Mesendoderm (in vitro differentiated cells): ENCODE measurements at places on chromosomes 7 and 10.

- no peak overlapping the region for H3K4me3 ChIP-seq
- H3K27ac ChIP-seq, result no peak overlapping the region
- no peaks in the 10 kb centered on the region for H3K27me3 ChIP-seq
- H3K4me1 ChIP-seq, result no peaks in the 10 kb centered on the region
- peaks cover 6% of the 10 kb centered on the region for H3K36me3 ChIP-seq
Measured at GRCh38 chr10:70552586-70552985, 50.0 kb downstream of the PRF1 start.

GRCh38 chr10:14052931-14053330 lies 277.8 kb downstream of the FRMD4A start:
- H3K4me3 ChIP-seq, result no peak overlapping the region
- no peaks in the 10 kb centered on the region for H3K36me3 ChIP-seq
- H3K4me1 ChIP-seq, result no peaks in the 10 kb centered on the region
- no peak for DNase-seq

- H3K4me3 ChIP-seq, result no peak overlapping the region
- H3K27ac ChIP-seq, result no peak overlapping the region
- no peaks in the 10 kb centered on the region for H3K27me3 ChIP-seq
- H3K36me3 ChIP-seq, result no peaks in the 10 kb centered on the region
- DNase-seq, result no peak
Measured at GRCh38 chr10:70169011-70169410, 1.3 kb downstream of the SAR1A start.

GRCh38 chr7:64574540-64575099 lies 11.7 kb upstream of the ZNF680 start:
- no peak overlapping the region for H3K27ac ChIP-seq
- H3K4me3 ChIP-seq, result peak overlapping the region; percentile 18
- DNase-seq, result peak; percentile 77

GRCh38 chr10:59907537-59907917 lies 1.2 kb upstream of the CCDC6 start:
- H3K27ac ChIP-seq, result no peak overlapping the region
- H3K4me1 ChIP-seq, result peaks cover 7% of the 10 kb centered on the region
- H3K36me3 ChIP-seq, result no peaks in the 10 kb centered on the region
- no peaks in the 10 kb centered on the region for H3K27me3 ChIP-seq

DNA sequence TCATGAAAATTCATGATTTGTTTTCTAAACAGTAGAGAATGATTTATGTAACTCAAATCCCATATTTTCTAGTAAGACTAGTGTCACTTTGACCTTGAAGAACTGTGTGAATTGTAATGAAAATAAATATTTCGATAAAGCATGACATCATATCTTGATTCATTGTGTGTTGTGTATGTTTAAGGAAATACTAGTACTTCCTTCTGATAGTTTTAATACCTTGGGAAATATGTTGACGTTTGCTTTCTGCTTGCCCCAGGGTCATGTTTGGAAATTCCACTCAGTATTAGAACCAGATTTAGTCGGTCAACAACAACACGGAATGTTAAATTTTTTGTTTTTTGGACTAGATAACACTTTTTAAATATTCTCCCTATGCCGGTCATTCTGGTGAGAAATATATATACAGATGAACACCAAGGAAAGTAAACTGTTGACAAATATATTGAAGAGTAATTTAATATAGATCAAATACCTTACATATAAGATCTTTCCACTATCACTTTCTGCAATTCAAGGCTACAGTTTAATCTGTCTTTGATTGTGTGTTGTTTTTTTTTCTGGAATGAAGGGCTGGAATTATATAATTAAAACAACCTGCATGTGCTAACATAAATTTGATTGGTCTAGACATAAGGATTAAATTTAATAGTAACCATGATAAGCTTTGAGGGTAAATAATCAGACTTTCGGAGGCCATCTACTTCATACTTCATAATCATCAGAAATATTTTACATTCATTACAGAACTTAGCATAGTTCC lies 126.2 kb downstream of the MDFIC start:
- H3K36me3 ChIP-seq, result no peaks in the 10 kb centered on the region
- no peak for DNase-seq
- no peak overlapping the region for H3K27ac ChIP-seq
- no peak overlapping the region for H3K4me3 ChIP-seq

DNA sequence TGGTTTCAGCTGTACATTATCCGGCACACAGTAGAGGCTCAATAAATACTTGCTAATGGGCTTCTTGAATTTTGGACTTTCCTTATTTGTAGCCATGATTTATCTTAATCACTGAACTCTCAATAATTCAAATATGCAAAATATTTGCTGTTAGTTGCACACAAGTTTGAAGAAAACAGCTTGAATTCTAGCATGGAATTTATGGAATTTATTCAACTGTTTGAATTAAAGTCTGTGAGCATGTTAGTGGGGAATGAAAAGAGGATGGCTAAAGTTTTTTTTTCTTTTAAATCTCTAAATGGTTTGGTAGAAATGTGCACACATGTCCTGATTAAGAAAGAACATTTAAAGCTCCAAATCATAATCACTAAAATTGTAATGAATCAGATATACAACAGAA lies 42.5 kb downstream of the SIRT1 start:
- H3K4me3 ChIP-seq, result no peak overlapping the region
- H3K4me1 ChIP-seq, result no peaks in the 10 kb centered on the region
- no peak overlapping the region for H3K27ac ChIP-seq
- DNase-seq, result no peak

DNA sequence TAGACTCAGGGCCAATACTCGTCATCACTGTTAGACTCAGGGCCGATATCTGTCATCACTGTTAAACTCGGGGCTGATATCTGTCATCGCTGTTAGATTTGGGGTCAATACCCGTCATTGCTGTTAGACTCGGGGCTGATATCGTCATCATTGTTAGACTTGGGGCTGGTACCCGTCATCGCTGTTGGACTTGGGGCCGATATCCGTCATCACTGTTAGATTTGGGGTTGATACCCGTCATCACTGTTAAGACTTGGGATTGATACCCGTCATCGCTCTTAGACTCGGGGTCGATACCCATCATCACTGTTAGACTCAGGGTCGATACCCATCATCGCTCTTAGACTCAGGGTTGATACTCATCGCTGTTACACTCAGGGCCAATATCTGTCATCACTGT lies 56.5 kb downstream of the BEND7 start:
- H3K27me3 ChIP-seq, result no peaks in the 10 kb centered on the region
- no peak for DNase-seq
- no peak overlapping the region for H3K4me3 ChIP-seq
- no peaks in the 10 kb centered on the region for H3K4me1 ChIP-seq
- no peak overlapping the region for H3K27ac ChIP-seq

- no peaks in the 10 kb centered on the region for H3K36me3 ChIP-seq
- H3K4me3 ChIP-seq, result no peak overlapping the region
- H3K4me1 ChIP-seq, result no peaks in the 10 kb centered on the region
- H3K27me3 ChIP-seq, result no peaks in the 10 kb centered on the region
Measured at GRCh38 chr10:100888957-100889356, 23.8 kb upstream of the SLF2 start.

- H3K27me3 ChIP-seq, result no peaks in the 10 kb centered on the region
- H3K36me3 ChIP-seq, result peaks cover 13% of the 10 kb centered on the region
- no peak for DNase-seq
- H3K4me3 ChIP-seq, result no peak overlapping the region
Measured at GRCh38 chr10:124998624-124999291, 56.8 kb downstream of the ZRANB1 start.

- no peaks in the 10 kb centered on the region for H3K4me1 ChIP-seq
- DNase-seq, result peak; percentile 25
- no peaks in the 10 kb centered on the region for H3K27me3 ChIP-seq
Measured at GRCh38 chr10:99276848-99277486, 41.3 kb upstream of the HPSE2 start.
